ENCODE measurements at places on chromosomes 3 and 15.

DNA sequence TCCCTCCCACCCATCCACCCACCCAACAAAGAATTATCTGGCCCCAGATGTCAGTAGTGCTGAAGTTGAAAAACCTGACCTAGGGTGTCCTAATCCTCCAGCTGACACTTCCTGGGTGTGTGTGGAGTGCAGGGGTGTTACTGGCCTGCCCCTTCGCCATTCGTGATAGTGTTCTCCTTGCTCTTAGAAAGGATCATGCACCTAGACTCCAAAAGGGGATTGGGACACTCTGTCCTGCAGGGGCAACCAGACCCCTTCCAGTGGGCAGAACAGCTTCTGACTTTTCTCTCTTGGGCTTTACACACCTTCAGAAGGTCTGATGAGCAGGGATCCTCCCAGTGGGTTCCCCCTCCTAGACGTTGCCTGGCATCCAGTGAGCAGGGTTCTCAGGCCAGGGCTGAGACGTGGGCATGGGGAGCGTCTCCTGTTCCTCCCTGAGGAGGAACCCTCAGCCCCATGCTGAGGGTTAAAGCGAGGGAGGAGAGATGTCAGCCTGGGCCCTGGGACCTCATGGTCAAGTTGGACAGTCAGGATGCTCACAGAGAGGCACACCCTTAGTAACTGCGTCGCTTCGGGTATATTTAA is 75.0 kb downstream of the AAGAB start:
- H3K27me3 ChIP-seq, result no peaks in the 10 kb centered on the region
- no peak for DNase-seq
- H3K4me1 ChIP-seq, result peaks cover 38% of the 10 kb centered on the region
- no peak overlapping the region for H3K4me3 ChIP-seq
- peaks cover 30% of the 10 kb centered on the region for H3K36me3 ChIP-seq
- H3K27ac ChIP-seq, result peak overlapping the region; percentile 90

GRCh38 chr3:129017484-129017899 is 16.4 kb downstream of the EFCC1 start:
- peak overlapping the region; percentile 27 for H3K27ac ChIP-seq
- H3K4me1 ChIP-seq, result peaks cover 33% of the 10 kb centered on the region
- no peak for DNase-seq
- H3K36me3 ChIP-seq, result no peaks in the 10 kb centered on the region

DNA sequence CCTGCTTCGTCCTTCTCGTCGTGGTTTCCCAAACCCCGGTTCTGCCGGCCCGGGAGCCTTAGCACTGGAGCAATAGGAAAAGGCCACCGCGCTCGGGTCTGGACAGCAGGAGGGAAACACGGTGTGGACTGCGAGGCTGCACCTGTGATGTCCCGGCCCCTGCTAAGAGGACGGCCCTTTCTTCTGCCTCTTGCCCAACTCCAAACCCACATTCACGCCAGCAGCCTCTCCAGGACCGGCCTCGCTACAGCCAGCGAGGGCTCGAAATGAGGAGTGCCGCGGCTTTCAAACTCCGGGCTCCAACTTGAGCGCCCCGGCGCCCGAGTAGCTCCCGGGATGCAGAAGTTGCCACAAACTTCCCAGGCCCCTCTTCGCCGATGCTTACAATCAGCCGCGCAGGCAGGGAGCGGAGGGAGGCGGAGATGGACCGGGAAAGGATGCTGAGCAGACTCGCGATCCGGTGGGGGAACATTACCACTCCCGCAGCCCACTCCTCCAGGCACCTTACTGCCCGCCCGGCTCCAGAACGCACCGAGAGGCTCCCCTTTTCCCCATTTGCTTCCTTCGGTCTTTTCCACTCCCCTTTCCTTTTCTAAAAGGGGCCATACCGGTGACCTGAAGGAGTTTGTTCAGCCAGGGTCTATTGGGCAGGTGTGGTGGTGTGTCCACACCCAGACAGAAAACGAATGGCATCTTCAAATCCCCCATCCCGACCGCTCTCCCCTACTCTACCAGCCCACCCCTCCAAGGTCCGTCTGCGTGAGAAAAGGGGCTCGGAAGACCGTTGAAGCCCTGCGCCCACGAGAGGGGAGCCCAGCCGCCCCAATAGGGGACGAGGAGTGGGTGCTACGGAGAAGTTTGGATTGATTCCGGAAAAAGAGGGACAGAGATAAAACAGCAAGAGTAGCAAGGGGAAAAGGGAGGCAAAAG is 18.8 kb upstream of the SATB1 start:
- H3K27ac ChIP-seq, result peak overlapping the region; percentile 98
- peaks cover 8% of the 10 kb centered on the region for H3K36me3 ChIP-seq
- H3K4me3 ChIP-seq, result peak overlapping the region; percentile 99
- no peaks in the 10 kb centered on the region for H3K27me3 ChIP-seq

DNA sequence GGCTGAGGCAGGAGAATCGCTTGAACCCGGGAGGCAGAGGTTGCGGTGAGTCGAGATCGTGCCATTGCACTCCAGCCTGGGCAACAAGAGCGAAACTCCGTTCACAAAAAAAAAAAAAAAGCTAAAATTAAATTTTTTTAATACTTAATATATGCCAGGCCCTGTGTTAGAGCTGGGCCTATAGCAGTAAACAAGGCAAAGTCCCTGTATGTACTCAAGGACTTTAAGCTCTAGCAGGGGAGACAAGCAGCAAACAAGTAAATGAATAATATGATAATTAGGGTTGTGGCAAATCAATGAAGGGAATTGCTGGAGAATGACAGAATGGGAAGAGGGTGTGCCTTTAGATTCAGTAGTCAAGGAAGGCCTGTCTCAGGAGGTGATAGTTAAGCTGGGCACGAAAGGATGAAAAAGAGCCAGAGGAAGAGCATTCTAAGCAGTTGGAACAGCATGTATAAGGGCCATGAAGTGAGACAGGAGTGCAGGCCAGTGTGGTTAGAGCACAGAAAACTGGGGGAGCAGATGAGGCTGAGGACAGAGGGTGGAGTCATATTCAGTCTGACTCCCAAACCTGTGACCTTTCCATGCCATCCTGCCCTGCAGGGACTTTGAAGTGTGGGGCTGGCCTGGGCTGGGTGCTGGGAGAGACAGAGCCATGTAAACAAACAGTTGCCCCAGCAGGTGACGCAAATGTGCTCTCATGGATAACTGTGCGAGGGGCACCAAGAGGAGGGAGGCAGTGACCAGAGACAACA is 6.6 kb upstream of the RAF1 start:
- H3K27me3 ChIP-seq, result peaks cover 7% of the 10 kb centered on the region
- peaks cover 2% of the 10 kb centered on the region for H3K4me1 ChIP-seq
- H3K4me3 ChIP-seq, result no peak overlapping the region
- H3K27ac ChIP-seq, result no peak overlapping the region
- no peaks in the 10 kb centered on the region for H3K36me3 ChIP-seq
- DNase-seq, result no peak

DNA sequence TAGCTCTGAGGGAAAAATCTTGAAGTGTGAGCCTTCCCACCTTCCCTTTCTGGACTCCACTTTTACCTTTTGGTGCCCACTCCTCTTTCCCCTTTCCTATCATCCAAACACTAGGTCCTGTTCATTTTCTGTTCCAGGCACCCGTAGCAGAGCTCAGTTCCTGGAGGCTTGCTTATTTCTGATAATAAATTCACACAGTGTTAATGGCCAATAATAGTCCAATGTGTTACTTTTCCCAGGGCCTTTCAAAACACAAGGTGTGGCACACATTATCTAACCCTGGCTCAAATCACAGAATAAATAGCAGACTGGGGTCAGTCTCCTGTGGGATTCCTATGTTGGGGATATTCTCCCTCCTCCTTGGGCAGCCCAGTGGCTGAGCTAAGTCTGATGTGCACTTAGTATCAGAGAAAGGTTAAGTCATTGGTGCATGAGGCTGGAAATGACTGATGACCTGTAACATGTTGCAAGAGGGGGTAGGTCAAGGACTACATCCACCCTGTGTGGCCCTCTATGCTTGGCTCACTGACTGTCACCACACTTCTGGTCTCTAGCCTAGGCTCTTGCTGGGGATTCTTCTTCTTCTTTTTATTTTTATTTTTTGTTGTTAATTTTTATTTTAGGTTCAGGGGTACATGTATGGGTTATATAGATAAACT is 43.7 kb upstream of the ROPN1 start:
- H3K4me3 ChIP-seq, result no peak overlapping the region
- peaks cover 6% of the 10 kb centered on the region for H3K4me1 ChIP-seq
- no peak for DNase-seq
- H3K36me3 ChIP-seq, result no peaks in the 10 kb centered on the region
- H3K27ac ChIP-seq, result no peak overlapping the region

- no peak overlapping the region for H3K4me3 ChIP-seq
- H3K27ac ChIP-seq, result no peak overlapping the region
- no peaks in the 10 kb centered on the region for H3K36me3 ChIP-seq
- H3K4me1 ChIP-seq, result no peaks in the 10 kb centered on the region
- DNase-seq, result no peak
Observed at GRCh38 chr3:69178082-69178481, 55.7 kb upstream of the LMOD3 start.

DNA sequence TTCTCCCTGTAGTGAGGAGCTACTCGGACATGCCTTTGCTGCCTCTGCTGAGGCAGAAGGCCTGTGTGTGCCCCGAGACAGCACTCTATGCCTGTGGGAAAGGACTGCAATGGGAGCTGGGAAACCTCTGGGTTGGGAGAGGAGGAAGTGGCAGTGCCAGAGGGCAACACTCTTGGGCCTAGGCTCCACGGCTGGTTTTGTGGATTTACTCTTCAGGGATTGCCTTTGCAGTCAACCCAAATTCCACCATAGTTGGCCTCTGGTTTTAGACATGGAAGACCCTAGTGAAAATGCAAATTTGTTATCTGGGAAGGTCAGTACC is 46.8 kb downstream of the ITGA11 start:
- no peak overlapping the region for H3K4me3 ChIP-seq
- no peaks in the 10 kb centered on the region for H3K36me3 ChIP-seq
- no peak overlapping the region for H3K27ac ChIP-seq
- no peak for DNase-seq

DNA sequence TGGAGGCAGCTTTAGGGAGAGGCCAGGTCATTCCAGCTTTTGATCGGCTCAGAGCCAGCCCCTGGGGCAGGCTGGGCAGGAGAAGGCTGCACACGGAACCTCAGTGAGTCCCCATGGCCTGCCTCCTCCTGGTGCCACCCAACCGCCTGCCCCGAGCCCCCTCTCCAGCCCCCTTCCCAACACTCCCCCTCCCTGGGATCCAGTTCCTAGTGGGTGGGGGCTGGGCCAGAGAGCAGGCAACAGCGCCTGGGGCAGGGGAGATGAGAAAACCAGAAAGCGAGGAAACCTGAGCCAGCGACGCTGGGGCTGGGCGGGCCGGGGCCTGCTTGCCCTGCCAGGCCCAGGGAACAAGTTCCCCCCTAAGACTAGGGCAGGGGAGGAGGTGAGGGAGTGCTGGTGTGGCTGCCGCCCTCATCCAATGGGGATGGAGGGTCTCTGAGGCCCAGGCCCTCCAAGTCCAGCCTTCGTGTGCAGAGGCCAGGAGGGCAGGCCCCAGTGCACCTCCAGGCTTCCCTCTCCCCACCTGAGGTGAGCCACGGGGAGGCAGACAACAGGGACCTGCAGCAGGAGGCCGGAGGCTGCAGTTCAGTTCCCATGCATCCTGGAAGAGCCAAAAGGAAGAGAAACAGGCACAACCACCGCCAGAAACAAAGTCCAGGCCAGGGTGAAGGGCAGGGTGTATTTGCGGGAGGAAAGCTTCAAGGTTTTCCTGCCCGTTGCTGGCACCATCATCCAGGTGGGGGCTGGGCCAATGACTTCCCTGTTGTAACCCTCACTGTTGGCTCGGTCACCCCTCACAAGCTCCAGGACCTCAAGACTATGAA is 4.0 kb upstream of the SEMA3F start:
- H3K4me3 ChIP-seq, result no peak overlapping the region
- peaks cover 13% of the 10 kb centered on the region for H3K4me1 ChIP-seq
- peaks cover 29% of the 10 kb centered on the region for H3K27me3 ChIP-seq
- no peak for DNase-seq
- no peaks in the 10 kb centered on the region for H3K36me3 ChIP-seq

DNA sequence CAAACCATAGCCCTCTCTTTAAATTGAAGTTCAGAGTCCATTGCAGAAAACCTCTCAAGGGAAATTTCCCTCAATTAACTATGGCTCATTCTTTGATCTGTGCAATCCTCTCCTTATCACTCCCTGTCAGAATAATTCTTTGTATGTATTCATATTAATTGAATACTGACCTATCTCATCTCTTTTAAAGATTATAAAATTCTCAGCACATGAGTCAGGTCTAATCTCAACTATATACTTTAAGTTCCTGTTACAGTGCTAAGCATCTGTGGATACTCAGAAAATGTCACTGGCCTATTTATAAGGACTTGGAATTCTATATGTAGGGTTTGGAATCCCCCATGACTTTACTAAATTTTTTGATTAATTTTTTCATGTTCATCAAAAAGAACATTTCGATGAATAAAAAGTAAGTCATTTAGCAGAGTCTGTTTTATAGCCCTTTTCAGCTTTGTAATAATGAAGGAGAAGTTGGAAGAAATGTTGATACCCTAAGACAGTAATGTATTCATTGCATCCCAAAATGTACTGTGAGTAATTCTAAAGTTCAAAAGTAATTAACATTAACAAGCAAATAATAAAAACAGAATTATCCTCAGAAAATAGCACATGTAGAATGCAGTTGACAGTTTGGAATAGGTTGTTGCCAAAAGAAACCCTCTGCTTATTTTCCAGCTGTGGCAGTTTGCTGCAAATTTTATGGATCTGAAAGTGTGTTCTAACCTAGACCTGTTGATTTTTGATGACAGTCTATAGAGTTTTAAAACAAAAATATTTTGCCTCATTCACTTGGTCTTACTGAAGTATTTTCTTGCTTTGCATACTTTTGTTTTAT is 503.4 kb upstream of the CBLB start:
- no peak overlapping the region for H3K4me3 ChIP-seq
- H3K27ac ChIP-seq, result no peak overlapping the region
- no peaks in the 10 kb centered on the region for H3K4me1 ChIP-seq
- H3K27me3 ChIP-seq, result no peaks in the 10 kb centered on the region
- H3K36me3 ChIP-seq, result no peaks in the 10 kb centered on the region

Data from stimulated activated naive B cell treated with anti-CD40 and anti-IgM and Interleukin-4, amounts not matched to agents 10 μg/mL and 1 μg/mL and 100 μg/mL, for 72 hours (primary cell).